ENCODE measurements at places on chromosomes 6 and 20. TPM values are rescaled to one million over a fixed set of nuclear protein-coding genes. Genes with fewer than 3 reads are reported as not detected.

The DNAAF9 gene
- 7.2 TPM for polyA plus RNA-seq

The TAPBP gene
- 35.3 TPM for polyA plus RNA-seq

The ZC2HC1B gene
- not detected for polyA plus RNA-seq

The LY6G6D gene
- not detected for polyA plus RNA-seq

The GPR63 gene
- polyA plus RNA-seq = 0.29 TPM

The ADGRF5 gene
- polyA plus RNA-seq = 23.9 TPM

The TFAP2D gene
- polyA plus RNA-seq = not detected

The VGLL2 gene
- 1.8 TPM for polyA plus RNA-seq

The JAG1 gene
- polyA plus RNA-seq = 12.2 TPM

The C2 gene
- 3.0 TPM for polyA plus RNA-seq

The OPN5 gene
- polyA plus RNA-seq = not detected

The IRF4 gene
- 0.41 TPM for polyA plus RNA-seq

The MAP3K5 gene
- polyA plus RNA-seq = 2.8 TPM

The ZNF292 gene
- polyA plus RNA-seq = 5.8 TPM

The MDC1 gene
- polyA plus RNA-seq = 11.1 TPM

The PRND gene
- polyA plus RNA-seq = not detected
